ENCODE measurements at places on chromosomes 16 and 17.

- no peak for DNase-seq
These were observed 970 bp upstream of the DYNC1LI2 start for GRCh38 chr16:66752379-66752778.

- no peak for DNase-seq
These were observed 481 bp downstream of the CNTROB start for GRCh38 chr17:7932483-7932891.

GRCh38 chr16:4309102-4309832 lies 6.6 kb upstream of the GLIS2 start:
- no peak for DNase-seq

DNA sequence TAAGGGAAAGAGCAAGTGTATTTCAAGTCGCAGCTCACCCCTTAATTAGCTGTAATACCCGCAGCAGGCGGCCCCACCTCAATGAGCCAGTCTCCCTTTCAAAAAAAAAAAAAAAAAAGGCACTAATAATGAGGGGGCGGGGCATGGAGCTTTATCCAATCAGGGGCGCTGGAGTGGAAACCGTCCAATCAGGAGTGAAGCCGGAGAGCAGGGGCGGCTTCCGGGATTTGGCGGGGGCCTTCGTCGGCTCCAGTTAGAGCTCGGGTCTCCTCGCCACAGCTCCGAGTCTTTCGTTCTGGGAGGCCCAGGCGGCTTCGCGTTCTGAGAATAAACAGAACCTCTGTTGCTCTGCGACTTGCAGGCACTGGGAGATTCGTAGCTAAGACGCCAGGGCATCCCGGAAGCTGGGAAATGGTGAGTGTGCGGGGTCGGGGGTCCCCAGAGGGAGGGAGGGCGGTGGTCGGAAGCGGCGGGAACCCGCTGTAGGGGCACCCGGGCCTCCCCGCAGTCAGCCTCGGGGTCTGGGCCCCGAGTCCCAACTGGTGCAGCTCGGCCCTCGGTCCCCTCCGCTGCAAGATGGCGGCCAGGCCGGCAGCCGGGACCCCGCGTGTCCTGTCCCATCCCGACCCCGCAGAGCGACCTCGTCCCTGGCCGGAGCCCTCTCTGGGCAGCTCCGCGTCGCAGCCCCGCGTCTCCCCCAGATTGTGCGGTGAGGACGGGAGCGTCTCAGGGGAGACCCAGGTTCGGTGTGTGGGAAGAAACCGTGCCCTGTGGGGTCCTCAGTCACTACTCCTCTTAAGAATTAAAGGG lies at the start of gene ZNF267:
ZNF267 (plus strand) TSS at position 252 of the 810 bp plus-strand sequence; CDS start at position 412, 160 bp downstream.
- DNase-seq = peak; percentile 94

DNA sequence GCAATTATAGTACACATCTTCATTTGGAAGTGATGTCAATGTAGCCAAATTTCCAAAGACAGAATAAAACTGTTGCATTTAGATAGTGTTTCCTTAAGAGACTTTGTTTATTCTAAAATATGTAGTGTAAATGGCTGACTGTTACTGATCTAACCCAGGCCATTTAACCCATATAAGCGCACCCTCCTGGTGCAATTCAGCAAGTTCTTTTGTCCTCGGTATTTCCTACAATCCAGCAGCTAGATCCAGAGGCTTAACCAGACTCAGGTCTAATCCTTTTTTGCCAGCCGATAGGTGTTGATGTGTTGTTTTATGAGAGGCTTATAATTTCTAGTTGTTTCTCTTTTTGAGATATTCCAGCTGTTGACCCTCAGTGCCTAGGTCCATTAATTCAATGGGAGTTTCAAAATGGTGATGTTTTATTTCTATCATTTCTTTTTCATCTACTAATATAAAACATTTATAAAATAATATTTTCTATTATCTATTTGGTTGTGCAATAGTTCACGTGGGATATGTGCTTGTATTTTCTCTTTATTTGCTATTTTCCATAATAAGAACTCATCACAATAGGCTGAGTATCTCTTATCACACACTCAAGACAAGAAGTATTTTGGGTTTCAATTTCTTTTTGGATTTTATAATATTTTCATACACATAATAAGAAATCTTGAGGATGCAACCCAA lies 14.5 kb downstream of the ABCA9 start:
- DNase-seq = no peak

GRCh38 chr17:60169921-60170817 lies 20.4 kb downstream of the CA4 start:
- DNase-seq = no peak

Measured in ecto neural progenitor cell (in vitro differentiated cells).